GM06990 (cell line): ENCODE measurements at places on chromosomes 12 and 14.
A peak's percentile ranks its signal among the peaks of the same experiment; 100 is the strongest.

DNA sequence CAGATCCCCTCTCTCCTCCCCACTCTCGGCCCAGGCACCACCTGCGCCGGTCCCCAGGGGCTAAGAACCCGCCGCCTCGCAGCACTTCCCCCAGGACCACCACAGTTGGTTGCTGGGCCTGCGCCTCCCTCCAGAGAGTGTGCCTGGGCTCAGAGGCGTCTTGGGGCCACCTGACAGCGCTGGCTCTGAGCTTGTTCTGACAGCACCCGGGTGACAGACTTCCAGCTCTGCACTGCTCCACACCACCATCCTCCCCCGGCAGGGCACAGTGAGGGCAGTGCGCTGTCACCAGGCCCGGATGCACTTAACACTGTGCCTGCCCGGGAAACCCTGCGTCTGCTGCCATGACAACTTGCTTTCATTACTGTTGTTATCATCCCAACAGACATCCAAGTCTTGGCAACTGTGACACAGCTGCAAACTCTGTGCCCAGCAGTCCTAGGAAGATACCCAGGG, 6.6 kb downstream of the BRF1 start:
- peak; percentile 55 for DNase-seq

GRCh38 chr12:47981496-47982260, 18.3 kb downstream of the TMEM106C start:
- no peak for DNase-seq

GRCh38 chr12:113097716-113098440, 37.7 kb downstream of the RASAL1 start:
- no peak for DNase-seq

DNA sequence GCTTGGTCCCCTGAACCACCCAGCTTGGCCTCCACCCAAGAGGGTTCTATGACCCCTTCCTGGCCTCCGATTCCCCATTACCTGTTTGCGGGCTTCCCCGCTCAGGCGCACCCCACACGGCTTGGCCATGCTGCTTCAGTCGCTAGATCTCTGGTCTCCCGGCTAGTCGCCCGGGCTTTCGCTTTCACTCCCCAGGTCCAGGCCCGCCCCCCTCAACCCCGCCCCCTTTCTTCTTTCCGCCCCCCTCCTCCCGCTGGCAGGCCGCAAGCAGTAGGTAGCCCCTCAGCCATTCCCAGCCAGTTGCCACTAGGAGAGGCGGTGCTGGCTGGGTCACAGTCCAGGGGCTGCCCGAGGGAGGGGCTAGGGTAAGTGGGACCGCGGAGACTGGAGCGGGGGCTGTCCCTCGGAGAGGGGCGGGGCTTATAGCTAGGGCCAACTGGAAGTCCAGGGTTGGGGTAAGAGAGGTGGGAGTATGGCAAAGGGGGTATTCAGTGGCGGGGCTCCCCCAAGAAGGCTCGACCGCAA, at the start of gene PSME2:
TSS of gene PSME2 (minus strand) at position 158 of the 525 bp plus-strand sequence. CDS start at position 129, 29 bp downstream.
- DNase-seq, result peak; percentile 95

- DNase-seq, result no peak
These were observed 8.6 kb downstream of the NANOG start for GRCh38 chr12:7797698-7798398.

DNA sequence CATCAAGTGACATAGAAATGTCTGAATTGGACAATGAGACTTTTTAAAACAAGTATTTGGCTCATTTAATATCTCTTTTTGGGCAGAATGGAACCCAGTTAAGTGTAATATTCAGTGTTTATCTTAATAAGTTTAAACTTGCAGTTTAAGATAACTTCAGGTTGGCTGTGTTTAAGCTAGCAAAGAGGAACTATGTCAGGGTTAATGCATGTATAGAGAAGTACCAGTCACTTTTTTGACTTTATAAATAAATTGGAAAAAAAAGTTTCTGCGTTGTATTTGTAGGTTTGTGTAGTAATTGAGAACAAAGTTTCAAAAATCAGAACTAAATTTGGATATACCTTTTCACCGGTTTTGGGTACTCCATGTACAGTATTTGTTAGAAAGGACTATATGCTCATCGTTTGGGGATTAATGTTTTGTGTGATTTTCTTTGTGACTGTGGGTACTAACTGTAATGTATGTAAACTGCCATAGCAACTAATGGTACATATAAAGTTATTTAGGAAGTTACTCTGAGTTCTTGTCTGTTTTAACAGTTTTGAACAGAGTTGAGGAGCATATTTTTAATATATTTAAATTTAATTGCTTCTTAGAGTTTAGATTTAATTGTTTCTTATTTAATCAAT, 4.5 kb downstream of the HMGA2 start:
- no peak for DNase-seq

DNA sequence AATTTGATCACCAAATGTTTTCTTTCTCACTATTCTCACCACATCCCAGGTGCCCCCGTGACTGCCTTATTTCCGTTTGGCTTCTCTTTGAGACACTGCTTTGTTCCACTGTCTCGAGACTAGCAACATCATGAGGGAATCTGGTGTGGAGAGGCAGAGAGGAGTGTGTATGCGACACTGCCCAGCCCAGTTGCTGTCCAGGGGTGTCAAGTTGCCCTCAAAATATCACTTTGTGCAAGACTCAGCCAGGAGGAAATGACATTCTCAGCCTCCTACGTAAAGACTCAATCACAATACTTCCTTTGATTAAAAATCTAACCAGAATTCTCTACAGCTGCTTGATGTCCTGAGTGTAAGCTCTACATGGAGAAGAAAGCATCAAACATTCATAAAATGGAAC, 48.2 kb upstream of the EEA1 start:
- DNase-seq, result no peak

DNA sequence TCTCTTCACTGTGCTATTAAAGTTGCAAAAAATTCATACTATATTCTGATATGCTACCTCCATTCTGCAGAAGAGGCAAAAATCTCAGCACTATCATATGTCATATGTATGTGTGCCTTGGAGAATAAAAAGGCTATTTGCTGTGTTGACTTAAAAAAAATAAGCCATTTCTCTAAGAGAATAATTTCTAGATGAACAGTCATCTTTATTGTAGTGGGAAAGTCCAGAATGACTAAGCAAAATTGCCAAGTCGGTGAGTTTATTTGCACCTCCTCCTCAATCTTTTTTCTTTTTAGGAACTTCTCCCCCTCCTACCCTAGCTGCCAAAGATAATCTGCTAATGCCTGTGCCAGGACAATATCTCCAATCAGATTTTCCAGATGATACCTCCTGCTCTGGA, 353.8 kb upstream of the FAR2 start:
- no peak for DNase-seq

GRCh38 chr14:65268594-65268993, 143.9 kb upstream of the FUT8 start:
- no peak for DNase-seq

- no peak for DNase-seq
These were observed 88.9 kb upstream of the FRMD6 start for GRCh38 chr14:51562816-51563215.
